GM03348 (cell line): ENCODE measurements at places on chromosomes 1 and 21.

- DNase-seq, result peak; percentile 40
Observed at GRCh38 chr1:155052439-155053395, 1.6 kb downstream of the ADAM15 start.

DNA sequence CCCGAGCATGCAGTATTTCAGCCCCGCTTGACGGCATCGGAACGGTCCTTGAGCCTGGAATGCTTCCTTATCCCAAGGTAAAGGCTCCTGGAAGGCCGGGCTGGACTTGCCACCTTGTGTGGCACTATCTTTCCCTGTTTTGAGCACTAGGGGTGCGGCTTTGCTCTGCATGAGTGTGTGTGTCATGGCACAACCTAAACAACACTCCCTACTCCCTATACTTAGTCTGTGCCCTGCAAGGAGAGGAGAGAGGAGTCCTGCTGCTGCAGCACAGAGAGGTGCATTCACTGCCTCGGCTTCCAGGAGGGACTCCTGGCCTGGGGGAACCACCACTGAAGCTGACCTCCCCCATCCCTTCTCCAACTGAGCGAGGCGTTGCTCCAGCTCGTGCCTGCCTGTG is 60.4 kb upstream of the BACE2 start:
- no peak for DNase-seq

- peak; percentile 36 for DNase-seq
Observed at GRCh38 chr1:91402023-91402422, 2.6 kb downstream of the HFM1 start.

DNA sequence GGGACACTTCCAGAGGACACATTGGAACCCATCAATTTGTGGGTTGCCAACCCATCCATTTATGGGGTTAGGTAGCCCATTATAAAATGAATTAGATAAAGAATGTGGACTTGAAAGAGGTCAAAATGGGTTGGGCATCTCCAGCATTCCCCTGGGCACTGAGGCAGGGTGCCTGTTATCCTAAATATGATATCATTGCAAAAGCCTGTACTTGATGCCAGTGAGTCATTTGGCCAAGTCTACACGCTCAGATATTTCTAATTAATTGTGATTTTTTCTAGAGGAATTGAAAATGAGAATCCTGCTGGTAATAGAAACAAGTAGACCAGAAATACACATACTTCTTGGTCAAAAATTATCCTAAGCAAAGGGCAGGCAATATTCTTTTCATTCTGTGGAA is 21.9 kb upstream of the NBL1 start:
- DNase-seq, result peak; percentile 72

DNA sequence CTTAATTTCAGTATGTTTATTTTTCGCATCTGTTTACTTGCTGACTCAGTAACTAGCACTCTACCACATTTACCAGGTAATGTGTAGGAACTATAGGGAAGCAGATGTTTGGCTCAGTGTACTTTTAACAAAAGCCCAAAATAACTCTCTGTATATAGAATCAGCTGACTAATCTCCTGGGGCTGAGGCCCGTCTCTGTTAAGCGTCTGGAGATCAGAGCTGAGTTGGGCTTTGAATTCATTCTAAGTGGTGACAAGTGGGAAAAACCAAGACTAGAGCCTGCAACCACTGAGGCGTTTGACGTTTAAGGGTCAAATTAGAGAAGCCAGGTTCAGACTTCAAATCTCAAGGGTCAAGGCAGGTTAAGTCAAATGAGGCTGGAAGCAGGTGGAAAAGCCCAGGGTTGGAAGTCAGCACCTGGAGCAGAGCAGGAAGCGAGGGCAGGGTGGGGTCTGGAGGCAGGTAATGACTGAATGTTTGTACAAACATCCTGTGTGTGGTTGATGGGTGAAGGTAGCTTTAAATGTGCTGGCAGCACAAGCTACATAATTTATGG is 56.8 kb upstream of the LYST start:
- DNase-seq, result no peak

DNA sequence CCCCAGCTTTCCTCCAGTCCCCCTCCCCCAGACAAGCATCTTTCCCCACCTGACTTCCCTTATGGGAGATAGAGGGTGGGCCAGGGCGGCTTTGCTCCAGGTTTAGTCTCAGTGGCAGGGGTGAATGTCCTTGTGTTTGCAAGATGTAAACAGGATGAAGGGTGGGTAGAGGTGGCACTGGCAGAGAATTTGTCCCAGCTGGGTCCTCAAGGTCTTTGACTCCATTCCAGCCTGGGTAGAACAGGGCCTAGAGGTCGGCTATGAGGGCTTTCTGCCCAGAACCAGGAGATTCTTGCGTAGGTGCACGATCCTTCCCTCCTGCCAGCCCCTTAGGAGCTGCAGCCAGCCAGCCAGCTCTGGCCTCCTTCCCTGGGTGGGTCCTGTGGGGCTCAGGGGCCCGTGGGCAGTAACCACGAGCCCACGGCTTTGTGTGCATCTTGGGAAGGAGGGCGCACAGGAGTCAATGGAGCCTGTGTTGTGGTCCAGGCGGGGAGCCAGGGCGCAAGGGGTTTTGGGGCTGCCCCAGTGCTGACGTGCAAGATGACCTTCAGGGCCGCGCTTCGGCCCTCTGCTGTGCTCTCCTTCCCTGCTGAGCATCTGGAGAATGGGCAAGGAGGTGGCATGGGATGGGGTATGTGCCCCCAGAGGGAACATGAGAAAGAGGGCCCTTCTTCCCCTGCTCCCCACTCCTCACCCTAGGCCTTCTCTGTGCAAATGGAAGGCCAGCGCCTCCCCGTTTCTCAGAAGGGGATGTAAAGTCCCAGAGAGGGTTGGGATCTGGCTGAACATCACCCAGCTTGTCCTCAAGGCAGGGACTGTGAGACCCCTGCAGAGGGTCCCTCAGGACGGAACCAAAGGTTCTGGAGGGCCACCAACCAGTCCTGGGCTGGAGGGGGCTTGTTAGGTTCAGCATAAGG is 15.7 kb downstream of the POU3F1 start:
- no peak for DNase-seq
